ENCODE measurements at places on chromosomes 12 and 14.

GRCh38 chr12:25190793-25191192 is 4.2 kb downstream of the DNAI7 start:
- no peak for DNase-seq

GRCh38 chr12:124994437-124994975 is 1.1 kb downstream of the BRI3BP start:
- DNase-seq = no peak

DNA sequence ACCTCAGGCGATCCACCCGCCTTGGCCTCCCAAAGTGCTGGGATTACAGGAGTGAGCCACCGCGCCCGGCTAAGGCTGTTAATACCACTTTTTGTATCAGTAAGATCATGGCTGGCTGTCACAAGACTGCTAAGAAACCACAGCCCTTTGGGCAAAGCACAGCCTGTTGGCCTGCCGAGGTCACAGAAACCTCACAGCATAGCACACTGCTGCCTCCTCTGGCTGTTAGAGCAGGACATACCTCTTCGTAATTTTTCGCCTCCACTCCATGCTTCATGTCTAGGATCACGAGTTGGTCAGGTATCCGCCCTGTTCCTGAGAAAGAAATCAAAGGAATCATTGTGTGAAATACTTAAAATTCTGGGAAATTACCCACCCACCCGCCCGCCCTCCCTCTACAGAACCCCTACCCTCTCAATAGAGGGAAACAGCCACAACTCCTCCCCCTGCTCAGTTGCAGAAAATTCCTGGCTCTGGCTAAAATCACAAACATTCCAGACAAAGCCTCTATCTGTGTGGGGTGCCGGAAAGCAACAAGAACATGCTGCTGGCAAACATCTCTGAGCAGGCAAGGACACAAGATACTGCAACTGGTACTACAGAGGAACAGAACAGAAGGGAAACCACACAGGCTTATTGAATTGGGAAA is 20.7 kb upstream of the NEK9 start:
- DNase-seq = no peak

- no peak for DNase-seq
Measured at GRCh38 chr14:22524784-22525161, 64.3 kb downstream of the DAD1 start.

- DNase-seq = peak; percentile 87
Measured at GRCh38 chr12:4307593-4308333, 13.2 kb upstream of the TIGAR start.

- DNase-seq = peak; percentile 58
Measured at GRCh38 chr12:106149096-106149784, 10.5 kb upstream of the NUAK1 start.

DNA sequence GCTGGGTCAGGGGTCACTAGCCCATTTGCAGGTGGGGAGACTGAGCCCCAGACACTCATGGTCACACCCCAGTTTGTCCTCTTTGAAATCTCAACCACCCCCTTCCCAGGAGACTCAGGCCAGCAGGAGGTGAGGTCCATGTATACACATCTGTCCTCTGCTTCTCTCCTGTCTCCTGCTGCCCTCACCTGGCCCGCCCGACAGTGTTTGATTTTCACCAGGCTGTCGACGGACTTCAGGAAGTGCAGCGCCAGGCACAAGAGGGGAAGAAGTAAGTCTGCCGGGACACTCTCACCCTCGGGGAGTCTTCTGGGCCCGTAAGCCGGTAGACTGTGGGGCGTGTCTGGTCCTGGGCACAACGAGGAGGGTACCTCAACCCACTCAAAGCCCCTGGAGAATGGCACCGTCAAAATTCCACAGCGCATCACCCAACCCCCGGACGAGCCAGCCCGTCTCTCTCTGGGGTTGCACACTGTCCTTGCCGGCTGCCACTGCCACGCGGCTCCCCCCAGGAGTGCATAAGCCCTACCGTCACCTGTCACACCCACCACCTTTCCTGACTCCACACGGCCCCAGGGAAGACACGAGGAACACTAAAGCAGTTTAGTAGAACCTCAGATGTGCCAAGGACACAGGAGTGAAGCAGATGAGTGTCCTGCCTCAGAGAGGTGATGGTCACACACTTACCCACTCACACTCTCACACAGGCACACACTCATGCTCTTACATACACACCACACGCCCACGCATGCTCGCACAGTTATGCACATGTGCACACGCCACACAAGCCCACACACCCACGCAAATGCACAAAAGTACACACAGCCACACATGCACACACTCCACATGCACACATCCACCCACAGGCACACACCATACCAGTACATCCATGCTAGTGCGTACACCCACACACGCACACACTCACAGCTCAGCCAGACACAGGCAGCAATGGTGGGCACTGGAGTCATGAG is 13.1 kb upstream of the SIVA1 start:
- no peak for DNase-seq

GRCh38 chr14:92254786-92255185 is 68.2 kb upstream of the SLC24A4 start:
- no peak for DNase-seq

DNA sequence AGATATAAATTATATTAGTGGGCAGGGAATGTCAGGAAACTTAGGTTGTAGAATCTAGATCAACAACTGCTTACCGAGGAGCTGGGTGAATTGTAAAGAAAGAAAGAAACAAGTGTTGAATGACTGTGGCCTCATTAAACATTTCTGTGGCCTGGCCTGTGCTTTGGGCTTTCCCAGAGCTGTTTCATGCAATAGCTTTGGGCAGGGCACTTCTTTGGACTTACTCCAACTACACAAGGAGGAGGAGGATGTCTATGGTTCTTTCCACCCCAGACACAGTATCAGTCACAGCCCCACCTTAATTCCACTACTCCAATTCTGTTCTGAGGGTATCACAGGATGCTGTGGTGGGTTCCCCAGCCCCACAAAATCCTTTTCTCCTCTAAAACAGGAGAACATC is 38.0 kb downstream of the DPF3 start:
- DNase-seq = no peak

DNA sequence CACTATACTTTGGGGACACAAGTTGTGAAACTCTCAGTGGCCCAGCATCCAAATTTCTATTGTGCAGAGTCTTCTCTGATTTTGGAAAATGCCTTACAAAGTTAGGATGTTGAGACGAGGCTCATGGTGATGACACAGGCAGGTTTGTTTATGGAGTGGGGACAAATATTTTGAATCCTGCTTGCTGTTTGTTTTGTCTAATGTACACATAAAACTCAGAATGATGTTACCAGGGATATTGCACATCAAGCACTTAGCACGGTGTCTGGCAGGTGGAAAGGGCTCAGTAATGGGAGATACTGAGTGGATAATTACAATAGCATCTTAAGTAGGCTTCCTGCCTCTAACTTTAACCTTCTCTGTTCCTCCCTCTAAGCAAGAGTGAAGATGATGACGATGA is 628.9 kb upstream of the TBX3 start:
- DNase-seq = no peak

GRCh38 chr14:68936476-68936875 is 42.6 kb downstream of the ACTN1 start:
- no peak for DNase-seq

GRCh38 chr12:26101350-26101734 is 23.5 kb downstream of the BHLHE41 start:
- DNase-seq = no peak

- no peak for DNase-seq
Measured at GRCh38 chr12:78696267-78696666, 168.3 kb upstream of the SYT1 start.

GRCh38 chr12:63313139-63313538 is 162.1 kb upstream of the AVPR1A start:
- no peak for DNase-seq

DNA sequence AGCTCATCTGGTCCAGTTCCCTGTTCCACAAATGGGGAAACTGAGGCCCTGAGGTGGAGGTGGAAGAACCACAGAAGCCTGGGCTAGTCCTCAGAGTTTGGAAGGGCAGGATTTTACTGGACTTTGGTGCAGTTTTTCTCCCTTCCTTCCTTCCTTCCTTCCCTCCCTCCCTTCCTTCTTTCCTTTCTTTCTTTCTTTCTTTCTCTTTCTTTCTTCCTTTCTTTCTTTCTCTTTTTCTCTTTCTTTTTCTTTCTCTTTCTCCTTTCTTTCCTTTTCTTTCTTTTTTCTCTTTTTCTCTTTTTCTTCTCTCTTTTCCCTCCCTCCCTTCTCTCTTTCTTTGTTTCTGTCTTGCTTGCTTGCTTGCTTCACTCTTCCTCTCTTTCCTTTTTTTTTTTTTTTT is 95.7 kb upstream of the TBX3 start:
- DNase-seq = no peak

- no peak for DNase-seq
Measured at GRCh38 chr12:95481072-95481471, 7.1 kb downstream of the METAP2 start.

DNA sequence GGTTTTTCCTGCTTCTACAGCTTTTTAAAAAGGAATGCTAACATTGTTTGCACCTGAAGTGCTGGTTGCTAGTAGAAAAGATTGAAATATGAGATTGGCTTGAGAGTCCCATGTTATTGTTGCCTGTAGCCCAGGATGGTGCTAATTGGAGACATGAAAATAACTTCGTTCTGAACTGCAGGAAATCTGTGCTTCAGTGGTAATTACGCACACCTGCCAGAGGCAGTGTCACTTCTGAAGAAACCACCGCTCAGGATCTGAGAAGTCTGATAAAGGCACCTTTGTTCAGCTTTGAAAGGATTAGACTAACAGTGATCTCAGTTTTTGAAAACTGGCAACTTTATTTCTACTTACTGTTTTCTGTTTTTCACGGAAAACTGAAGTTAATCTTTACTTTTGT is 15.5 kb upstream of the ATP6V0A2 start:
- DNase-seq = no peak

GRCh38 chr12:1630133-1630826 is 1.2 kb downstream of the WNT5B start:
- DNase-seq = peak; percentile 37

- DNase-seq = peak; percentile 71
Measured at GRCh38 chr12:44000309-44000952, 164.6 kb downstream of the TMEM117 start.

GRCh38 chr14:77012193-77012765 is 16.2 kb downstream of the IRF2BPL start:
- DNase-seq = no peak

DNA sequence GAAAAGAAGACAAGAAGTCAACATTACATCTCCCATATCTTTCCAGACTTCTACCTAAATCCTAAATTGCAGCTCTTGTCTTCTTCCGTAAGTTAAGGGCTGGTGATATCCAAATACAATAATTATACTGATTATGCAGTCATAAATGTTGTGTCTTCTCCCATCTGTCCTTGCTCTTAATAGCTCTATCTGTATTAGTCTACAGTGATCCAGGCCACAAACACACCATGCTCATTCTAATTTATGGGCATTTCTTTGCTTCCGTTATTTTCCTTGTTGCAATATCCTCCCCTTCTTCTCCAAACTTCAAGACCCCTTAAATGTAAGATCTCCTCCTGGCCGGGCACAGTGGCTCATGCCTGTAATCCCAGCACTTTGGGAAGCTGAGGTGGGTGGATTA is 3.7 kb upstream of the MDP1 start:
- DNase-seq = no peak

GRCh38 chr14:90355540-90356518 is 24.1 kb upstream of the NRDE2 start:
- DNase-seq = no peak

Data from A549 (cell line).